NCI-H1092 treated with DMSO at 0.1 percent for 48 hours (cell line): ENCODE measurements at places on chromosomes 6 and 20.

GRCh38 chr6:56193846-56194245, 53.5 kb downstream of the COL21A1 start:
- DNase-seq, result no peak

GRCh38 chr6:99745651-99746050, 139.0 kb downstream of the PRDM13 start:
- no peak for DNase-seq

DNA sequence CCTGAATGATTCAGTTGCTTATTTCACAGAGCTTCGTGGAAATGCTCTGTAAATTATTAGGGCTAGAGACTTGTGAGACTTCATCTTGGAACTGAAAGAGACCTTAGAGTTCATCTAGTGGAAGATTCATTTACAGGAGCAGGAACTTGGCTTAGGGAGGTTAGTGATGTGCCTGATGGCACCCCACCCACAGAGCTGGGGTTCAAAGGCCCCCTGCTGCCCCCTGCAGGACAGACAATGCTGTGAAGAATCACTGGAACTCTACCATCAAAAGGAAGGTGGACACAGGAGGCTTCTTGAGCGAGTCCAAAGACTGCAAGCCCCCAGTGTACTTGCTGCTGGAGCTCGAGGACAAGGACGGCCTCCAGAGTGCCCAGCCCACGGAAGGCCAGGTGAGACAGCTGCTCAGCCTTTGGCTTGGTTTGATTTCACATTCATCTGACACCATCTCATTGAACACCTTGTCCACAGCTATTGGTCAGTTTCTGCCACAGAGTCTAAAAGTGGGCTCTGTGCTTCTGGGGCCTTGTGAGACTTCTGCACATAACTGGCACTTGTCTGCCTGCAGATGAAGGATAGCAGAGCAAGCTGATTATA, 25.1 kb downstream of the MYBL2 start:
- DNase-seq, result peak; percentile 18

DNA sequence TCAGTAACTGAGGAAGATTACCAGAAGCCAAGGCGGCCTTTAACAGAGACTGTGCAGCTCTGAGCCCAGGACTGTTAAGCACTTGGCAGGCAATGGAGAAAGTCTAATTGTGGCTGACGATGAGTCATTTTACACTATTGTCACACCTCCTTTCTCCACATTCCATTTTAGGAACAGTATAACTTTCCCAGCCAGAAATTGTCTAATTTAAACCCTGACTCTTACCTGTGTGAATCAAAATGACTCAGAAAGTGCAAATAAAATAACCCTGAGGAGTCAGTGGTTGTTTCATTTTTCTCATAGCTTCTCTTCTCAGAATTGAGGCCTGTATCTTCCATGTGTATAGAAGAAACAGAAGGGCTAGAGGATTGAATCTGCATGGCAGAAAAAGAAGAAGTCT, 40.0 kb upstream of the OPN5 start:
- DNase-seq, result no peak

GRCh38 chr6:21158149-21158548, 435.4 kb upstream of the SOX4 start:
- no peak for DNase-seq

- no peak for DNase-seq
Measured at GRCh38 chr6:147103694-147104093, 100.5 kb upstream of the STXBP5 start.

GRCh38 chr6:3251462-3252314, 7.1 kb upstream of the PSMG4 start:
- DNase-seq, result peak; percentile 38

GRCh38 chr6:121236984-121237383, 97.3 kb downstream of the TBC1D32 start:
- no peak for DNase-seq
